ENCODE measurements at places on chromosomes 1 and 21. TPM values are rescaled to one million over a fixed set of nuclear protein-coding genes. Genes with fewer than 3 reads are reported as not detected.

The LDLRAD1 gene
- total RNA-seq = not detected

The C1orf94 gene
- total RNA-seq = not detected

The SYPL2 gene
- total RNA-seq = 0.16 TPM

The TMEM201 gene
- 1.4 TPM for total RNA-seq

The CD1E gene
- total RNA-seq = not detected

The PIGR gene
- total RNA-seq = not detected

The LELP1 gene
- total RNA-seq = not detected

The KIF14 gene
- total RNA-seq = 1.6 TPM
